ENCODE measurements at places on chromosomes 12 and 14. TPM values are rescaled to one million over a fixed set of nuclear protein-coding genes. Genes with fewer than 3 reads are reported as not detected.
A peak's percentile ranks its signal among the peaks of the same experiment; 100 is the strongest.

DNA sequence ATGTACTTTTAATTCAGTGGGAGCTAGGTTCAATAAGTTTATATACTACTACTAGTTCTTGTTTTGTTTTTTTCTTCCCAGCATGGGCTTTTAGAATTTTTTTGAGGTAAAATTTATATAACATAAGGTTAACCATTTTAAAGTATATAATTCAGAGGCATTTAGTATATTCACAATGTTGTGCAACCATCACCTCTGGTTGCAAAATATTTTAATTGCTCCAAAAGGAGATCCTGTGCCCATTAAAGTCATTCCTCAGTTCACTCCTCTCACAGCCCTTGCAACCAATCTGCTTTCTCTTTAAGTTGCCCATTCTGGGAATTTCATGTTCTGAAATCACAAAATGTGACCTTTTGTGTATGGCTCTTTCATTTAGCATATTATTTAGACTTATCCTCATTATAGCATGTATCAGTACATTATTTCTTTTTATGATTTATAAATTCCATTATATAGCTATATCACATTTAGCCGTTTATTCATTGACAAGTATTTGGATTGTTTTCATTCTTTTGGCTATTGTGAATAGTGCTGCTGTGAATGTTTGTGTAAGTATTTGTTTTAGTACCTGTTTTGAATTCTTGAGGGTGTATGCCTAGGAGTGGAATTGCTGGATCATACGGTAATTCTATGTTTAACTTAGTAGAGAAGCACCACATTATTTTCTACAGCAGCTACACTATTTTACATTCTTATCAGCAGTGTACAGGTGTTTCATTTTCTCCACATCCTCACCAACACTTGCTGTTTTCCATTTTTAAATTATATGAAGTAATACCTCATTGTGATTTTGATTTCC is 59.1 kb downstream of the ARHGAP5 start:
- DNase-seq = no peak

- no peak for DNase-seq
Observed at GRCh38 chr12:11840366-11840765, 190.9 kb downstream of the ETV6 start.

DNA sequence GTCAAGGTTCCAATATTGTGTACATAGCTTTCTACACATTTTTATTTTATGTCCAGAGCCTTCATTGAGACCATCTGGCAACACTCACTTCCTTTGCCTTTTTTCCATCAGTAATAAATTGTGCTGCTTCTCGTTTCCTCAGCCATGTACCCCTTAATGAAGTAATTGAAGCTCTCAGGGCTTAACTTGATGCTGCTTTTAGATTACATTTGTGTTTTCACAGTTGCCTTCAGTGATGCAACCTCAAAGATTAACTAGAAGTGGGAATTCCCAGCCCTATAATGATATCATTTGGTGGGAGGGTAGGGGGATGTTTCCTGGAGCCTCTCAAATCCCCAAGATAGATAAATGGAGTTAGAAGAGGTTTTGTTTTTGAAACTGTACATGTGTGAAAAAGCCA is 80.2 kb upstream of the KRR1 start:
- no peak for DNase-seq

DNA sequence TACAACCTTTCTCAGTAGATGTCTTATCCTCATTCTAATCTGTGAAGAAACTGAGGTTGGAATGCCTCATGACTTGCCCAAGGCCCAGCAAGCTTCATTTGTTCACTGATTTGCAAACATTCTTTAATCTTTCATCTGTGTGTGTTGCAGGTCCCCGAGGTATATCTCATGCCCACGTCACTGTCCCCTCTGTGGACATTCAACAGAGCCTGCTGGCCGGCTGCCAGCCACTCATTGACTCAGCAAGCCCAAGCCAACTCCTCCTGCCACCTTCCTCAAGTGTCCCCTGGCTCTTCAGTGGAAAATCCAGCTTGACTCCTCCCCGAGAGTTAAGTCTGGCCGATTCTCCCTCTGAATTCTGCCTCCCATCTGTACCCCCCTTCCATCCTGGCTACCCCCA is 1.9 kb upstream of the DCAF4 start:
- peak; percentile 81 for DNase-seq

- peak; percentile 79 for DNase-seq
Observed at GRCh38 chr12:52041695-52042123, 9.5 kb upstream of the NR4A1 start.

DNA sequence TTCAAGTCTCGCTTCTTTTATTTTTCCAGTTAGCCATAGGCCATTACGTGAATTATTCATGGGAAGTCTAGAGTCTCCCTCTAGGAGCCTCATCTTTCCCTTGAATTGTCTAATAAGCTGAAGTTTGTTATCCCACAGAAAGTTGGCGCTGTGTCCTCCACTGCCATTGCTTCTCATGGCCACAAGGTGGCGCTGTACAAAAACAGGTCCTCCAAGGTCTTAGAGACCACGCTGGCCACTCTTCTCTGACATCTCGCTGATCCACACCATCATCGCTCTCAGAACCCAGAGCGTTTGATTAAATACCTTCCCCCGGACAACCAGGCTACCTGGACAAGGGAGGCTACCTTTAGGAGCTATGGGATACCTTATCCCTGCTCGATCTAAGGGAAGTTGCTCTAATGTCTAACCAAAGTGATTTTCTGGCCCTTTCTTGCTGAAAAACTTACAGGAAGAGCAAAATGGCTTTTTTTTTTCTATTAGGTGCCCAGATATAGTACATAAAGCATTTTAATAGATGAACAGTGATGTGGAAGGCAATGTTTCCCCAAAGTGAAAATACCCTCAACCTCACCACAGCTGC is 110.0 kb downstream of the CCDC60 start:
- no peak for DNase-seq

GRCh38 chr12:92928421-92928961 is 604 bp downstream of the EEA1 start:
- peak; percentile 69 for DNase-seq

- DNase-seq = peak; percentile 35
Observed at GRCh38 chr14:103130017-103130764, 6.9 kb downstream of the TNFAIP2 start.

- DNase-seq = no peak
Observed at GRCh38 chr12:31853977-31854376, 105.2 kb upstream of the RESF1 start.

GRCh38 chr12:99142651-99143050 is 497.6 kb downstream of the APAF1 start:
- DNase-seq = no peak

SALL2 gene
- 3.1 TPM for total RNA-seq

WDHD1 gene
- total RNA-seq = 1.5 TPM

TSHR gene
- total RNA-seq = not detected

Measured in Right ventricle myocardium superior (tissue), 1 donor.